AG20443 (cell line): ENCODE measurements at places on chromosomes 13 and 19.

DNA sequence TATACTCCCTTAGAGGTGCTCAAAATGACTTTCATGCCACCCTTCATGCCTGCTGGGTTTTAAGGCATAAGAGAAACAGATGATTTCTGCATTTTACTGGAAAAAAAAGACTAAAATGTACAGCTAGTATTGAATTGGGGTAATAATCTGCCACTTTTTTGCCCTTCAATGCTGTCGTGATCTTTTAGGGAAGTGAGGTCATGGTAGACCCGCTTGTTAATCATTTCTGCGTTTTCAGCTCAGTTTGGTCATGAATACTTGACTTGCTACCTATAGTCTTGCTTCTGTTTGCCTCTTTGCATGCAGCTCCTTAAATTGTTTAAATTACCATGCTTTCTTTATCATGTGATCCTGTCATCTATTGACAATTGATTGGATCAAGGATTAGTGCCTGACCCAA lies 90.4 kb downstream of the PCCA start:
- DNase-seq, result no peak

DNA sequence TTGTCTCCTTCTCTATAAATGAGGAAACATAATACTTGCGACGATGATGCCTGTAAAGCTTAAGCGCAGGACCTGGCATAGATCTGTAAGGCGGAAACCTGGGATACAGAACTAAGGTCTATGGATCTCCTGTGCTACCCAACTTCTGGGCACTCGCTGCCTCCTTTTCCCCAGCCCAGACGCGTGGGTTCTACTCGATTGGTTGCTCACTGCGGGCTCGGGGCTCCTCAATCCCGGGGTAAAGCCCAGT lies 615 bp upstream of the PSMC4 start:
- DNase-seq, result no peak

DNA sequence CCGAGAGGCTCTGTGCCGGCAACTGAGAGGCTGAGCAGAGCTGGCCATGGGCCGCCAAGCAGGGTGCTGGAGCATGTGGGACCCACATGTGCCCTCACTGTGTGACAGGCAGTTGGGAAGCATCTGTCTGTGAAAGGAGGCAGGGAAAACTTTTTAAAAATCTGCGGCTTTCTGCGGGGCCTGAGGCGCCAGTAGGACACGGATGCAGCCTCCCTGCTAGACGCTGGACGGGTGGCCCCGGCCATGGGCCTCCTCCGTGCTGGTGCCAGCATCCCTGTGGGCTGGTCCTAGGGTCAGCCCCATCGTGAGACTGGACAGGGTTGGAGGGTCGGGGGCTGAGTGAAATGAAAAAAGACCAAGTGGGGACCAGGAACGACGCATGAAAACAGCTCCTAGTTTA lies 20.9 kb upstream of the DCUN1D2 start:
- DNase-seq, result no peak

GRCh38 chr19:919199-920050 lies 2.3 kb downstream of the KISS1R start:
- DNase-seq, result no peak

GRCh38 chr19:30096596-30097370 lies 154.7 kb downstream of the URI1 start:
- DNase-seq, result no peak

DNA sequence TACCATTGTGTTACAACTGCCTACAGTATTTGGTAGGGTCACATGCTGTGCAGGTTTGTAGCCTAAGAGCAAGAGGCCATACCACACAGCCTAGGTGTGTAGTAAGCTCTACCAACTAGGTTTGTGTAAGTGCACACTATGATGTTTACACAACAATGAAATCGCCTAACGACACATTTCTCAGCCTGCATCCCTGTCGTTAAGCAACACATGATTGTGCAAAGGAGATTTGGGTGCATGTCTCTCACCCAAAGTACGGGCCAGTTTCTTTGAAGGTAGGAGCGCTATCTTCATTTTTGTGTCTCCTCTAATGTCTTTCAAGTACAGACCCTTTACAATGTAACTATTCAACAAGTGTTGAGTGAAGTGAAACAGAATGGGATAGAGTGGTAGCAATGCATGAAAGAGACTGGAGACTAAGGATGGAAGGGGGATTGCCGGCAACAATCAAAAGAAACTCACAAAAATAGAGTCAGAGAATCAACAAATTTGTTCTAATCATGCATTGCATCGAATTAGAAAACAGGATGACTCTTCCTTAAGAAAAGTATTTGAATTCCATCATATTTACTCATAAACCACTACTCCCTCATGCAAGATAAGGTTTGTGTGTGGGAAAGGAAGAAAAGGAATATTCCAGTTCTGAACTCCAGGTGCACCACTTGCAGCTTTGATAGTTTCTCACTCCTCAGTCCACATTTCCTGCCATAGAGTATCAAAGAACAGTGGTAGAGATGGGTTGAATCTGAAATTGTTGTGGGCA lies 60.2 kb upstream of the TNFRSF19 start:
- DNase-seq, result peak; percentile 60

DNA sequence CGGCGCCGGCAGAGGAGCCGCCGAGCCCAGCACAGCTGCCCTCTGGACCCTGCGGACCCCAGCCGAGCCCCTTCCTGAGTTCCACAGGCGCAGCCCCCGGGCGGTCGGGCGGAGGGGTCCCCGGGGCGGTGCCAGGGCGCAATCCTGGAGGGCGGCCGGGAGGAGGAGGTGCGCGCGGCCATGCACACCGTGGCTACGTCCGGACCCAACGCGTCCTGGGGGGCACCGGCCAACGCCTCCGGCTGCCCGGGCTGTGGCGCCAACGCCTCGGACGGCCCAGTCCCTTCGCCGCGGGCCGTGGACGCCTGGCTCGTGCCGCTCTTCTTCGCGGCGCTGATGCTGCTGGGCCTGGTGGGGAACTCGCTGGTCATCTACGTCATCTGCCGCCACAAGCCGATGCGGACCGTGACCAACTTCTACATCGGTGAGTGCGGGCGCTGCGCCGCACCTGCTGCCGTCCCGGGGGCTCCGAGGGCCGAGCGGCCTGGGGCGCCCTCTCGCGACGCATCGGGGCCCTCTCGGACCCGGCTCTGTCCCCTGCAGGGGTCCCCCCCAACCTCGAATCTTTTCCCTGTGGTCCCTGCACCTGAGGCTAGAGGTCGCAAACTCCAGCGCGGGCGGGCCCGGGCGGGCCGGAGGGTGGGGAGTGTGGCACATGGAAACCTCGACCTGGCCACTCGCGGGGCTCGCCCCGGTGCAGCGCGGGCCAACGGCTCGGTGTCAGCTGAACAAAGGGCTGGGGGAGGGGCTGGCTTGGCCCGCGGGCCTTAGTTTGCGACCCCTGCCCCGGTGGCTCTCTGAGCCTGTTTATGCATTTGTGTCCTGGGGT lies at the start of gene KISS1R:
KISS1R (plus strand) TSS at position 11 of the 829 bp plus-strand sequence; CDS start at position 181, 170 bp downstream.
- DNase-seq, result no peak

- no peak for DNase-seq
Measured at GRCh38 chr19:47022541-47023447, 3.2 kb downstream of the NPAS1 start.

GRCh38 chr13:51726446-51727193 lies 77.3 kb downstream of the DHRS12 start:
- no peak for DNase-seq

DNA sequence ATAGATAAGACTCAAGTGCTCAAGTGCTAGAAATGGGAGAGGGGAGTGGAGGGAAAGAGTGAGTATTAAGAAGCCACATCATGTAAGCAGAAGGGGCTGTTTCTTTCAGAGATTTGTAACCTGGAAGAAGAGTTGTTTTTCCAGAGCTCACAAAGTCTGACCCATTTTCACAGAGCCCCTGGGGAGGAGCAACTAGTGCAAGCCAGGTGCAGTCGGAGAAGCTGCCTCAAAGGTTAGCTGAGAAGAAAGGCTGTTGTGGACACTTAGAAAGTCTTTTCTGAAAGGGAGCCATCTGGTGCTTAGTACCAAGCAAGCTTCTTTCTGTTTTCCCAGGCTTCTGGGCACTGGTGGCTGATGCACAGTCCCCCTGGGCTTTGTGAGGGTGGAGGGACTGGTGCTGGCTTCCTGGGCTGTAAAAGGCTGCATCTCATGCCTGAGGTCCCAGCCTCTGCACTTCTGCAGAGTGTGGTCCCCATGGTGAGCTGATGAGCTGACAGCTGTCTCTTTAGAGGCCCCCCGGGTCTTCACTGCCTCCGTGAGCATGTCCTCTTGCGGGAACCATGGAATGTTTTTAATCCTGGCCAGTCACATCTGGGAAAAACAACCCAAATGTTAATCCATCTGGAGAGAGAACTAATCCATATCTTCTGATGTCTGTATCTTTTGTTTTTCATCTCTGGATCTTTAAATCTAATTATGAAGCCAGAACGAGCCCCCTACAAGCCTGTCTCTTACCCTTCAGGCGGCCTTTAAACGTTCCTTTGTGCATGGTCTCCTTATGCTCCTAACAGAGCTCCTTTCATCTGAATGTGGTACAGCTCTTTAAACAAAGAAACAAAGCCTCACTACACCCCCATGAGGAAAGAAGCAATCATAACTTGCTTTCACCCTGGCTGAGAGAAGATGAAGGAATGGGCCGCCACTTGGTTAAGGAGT lies 40.2 kb downstream of the OLFM4 start:
- DNase-seq, result no peak

- no peak for DNase-seq
Measured at GRCh38 chr13:96844616-96845015, 149.7 kb downstream of the OXGR1 start.

- DNase-seq, result no peak
Measured at GRCh38 chr19:29475469-29475868, 50.3 kb upstream of the VSTM2B start.

DNA sequence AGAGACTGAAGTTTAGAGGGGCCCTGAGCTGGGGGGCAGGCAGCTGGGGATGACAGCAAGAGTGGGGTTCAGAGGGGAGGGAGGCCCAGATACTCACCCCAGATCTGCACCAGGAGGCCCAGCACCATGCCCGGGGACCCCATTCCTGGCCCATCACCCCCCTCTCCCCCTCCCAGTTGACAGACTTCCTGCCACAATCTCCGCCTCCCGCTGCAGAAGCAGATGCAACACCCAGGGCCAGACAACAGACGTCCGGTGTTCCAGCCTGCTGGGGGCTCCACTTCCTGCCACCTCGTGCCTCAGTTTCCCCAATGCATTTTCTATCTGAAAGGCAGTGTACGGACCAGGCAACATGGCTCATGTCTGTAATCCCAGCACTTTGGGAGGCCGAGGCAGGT lies at the start of gene TMIGD2:
TMIGD2 (minus strand) TSS at position 147 of the 398 bp plus-strand sequence; CDS start at position 143, 4 bp downstream.
- DNase-seq, result no peak

GRCh38 chr19:33102893-33103292 lies 21.9 kb downstream of the GPATCH1 start:
- no peak for DNase-seq

DNA sequence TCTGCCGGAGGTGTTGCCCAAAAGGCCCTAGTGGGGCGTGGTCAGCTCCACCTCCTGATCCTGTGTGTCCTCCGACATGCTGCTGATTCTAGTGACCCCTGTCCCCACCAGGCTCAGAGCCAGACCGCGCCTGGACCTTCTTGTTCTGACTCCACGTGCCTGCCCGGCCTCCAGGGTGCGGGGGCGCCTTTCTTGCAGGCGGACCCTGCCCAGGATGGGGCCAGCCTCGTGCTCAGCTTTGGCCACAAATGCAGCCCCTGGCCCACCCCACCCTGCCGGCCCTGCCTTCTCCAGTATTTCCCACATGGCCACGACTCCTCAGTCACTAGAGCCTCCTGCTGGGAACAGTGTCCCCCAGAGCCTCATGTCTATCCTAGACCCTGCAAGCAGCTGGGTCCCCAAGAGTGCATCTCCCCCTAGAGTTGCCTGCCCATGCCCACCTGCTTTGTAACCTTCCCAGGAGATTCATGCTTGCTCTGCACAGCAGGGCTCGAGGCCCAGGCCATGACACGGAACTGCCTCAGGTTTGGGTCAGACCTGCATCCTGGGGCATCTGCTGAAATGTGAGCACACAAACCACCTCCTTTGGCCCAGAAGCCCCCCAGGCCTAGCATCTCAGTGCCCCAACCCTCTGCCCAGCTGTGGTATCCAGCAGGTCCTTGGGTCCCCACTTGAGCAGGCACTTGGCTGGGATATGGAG lies 27.0 kb downstream of the TMEM161A start:
- DNase-seq, result peak; percentile 6

DNA sequence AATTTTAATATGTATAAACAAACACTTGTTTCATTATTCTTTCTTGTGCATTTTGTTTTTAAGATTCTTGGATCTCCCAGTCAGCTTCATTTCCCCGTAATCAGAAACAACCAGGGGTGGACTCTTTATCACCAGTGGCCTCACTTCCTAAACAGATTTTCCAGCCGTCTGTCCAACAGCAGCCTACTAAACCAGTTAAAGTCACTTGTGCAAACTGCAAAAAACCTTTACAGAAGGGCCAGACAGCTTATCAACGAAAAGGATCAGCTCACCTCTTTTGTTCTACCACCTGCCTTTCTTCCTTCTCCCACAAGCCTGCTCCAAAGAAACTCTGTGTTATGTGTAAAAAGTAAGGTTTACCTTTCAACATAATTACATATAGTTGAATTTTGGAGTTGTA lies 44.3 kb downstream of the ZMYM2 start:
- no peak for DNase-seq

DNA sequence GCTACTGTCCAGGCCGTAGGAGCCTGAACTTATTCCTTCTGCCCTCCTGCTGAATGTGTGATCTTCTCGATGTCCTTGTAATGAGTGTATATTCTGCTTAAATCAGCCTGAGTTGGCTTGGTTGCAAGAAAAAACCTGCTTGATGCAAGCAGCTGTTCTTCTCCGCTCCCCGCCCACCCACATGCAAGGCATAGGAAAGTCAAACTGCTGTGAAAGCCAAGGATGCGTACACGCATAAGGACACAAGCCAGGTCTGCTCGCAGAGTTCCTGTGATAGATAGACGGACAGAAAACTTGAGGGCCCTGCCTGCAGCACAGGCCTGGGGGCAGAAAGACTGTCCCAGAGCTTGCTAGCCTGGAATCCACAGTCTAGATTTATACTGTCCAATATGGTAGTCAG lies 101.1 kb downstream of the DNAJC15 start:
- DNase-seq, result no peak
